ENCODE measurements at places on chromosomes 11 and 22. TPM values are rescaled to one million over a fixed set of nuclear protein-coding genes. Genes with fewer than 3 reads are reported as not detected.
A peak's percentile ranks its signal among the peaks of the same experiment; 100 is the strongest.

DNA sequence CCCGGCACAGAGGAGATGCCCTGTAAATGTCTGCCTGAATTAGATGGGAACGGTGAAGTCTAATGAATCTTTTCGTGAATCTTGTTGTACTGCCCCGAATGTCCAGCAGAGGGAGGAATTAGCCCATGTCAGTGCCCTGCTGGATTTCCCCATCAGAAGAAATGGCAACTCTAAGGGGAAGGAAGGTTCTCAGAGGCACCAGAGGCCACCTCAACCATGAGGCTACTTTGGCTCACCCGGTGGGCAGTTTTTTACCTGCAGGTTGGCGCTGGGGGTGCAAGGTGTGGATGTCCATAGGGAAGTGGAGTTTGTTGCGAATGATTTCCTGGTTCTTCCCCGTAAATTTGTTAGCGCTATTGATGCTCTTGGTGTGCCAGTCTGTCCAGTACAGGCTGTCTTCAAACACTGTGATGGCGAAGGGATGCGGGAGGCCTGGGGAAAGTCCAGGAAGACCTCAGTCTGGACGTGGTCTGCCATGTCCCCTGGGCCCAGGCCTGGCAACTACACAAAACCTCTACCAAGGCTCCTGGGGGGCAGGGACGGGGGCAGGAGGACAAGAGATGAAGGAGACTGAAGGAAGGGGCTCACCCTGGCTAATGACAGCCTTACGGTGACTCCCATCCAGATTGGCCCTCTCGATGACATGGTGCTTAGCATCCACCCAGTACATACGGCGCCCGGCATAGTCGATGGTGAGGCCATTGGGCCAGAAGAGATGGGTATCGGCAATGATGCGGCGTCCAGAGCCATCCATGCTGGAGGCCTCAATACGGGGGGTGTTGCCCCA, 28.5 kb downstream of the LRP4 start:
- peak; percentile 93 for DNase-seq

DNA sequence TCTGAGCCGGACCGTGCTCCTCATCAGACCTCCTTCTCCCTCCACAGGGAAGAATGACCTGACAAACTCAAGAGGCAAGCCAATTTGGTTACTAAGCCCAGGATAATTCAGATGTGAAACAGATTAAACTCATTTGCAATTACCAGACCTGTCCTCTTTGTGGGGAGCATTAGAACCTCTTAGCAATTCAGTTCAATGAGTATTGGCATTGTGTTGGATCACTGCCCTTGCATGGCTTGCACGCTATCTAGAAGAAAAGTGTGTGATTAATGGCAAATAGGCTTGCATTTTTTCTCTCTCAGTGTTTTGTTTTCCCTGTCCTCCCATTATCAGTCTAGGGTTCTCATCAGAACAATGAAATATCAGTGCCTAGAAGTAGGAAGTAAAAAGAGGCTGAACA, 365.6 kb downstream of the OPCML start:
- no peak for DNase-seq

RAB36 gene
- 4.0 TPM for total RNA-seq

MAPK11 gene
- 18.6 TPM for total RNA-seq

Measured in omental fat pad (tissue), 4 donors.